ENCODE measurements at places on chromosomes 1 and 21. TPM values are rescaled to one million over a fixed set of nuclear protein-coding genes. Genes with fewer than 3 reads are reported as not detected.

STYXL2 gene
- total RNA-seq = 0.10 TPM

- DNase-seq = no peak
- peaks cover 5% of the 10 kb centered on the region for H3K36me3 ChIP-seq
- no peak overlapping the region for H3K27ac ChIP-seq
Measured at GRCh38 chr1:40404670-40405462, 31.3 kb downstream of the SMAP2 start.

DNA sequence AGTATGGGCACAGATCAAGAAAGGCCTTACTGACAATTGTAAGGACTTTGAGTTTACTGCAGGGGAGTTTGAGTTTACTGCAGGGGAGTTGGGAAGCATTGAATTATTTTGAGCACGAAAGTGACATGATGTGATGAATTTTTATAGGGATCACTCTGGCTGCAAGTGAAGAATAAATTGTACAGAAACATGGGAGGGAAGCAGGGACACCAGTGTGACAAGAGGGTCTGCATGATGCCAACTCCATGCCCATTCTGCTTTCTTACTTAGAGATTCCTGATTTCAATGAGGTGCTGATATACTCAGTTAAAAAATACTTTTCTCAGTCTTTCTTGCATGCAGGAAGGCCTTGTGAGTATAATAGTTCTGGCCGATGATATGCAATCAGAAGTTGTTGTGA, 234.4 kb downstream of the CENPF start:
- H3K4me1 ChIP-seq = no peaks in the 10 kb centered on the region
- no peaks in the 10 kb centered on the region for H3K36me3 ChIP-seq
- H3K27ac ChIP-seq = no peak overlapping the region
- H3K4me3 ChIP-seq = no peak overlapping the region
- H3K27me3 ChIP-seq = no peaks in the 10 kb centered on the region

DNA sequence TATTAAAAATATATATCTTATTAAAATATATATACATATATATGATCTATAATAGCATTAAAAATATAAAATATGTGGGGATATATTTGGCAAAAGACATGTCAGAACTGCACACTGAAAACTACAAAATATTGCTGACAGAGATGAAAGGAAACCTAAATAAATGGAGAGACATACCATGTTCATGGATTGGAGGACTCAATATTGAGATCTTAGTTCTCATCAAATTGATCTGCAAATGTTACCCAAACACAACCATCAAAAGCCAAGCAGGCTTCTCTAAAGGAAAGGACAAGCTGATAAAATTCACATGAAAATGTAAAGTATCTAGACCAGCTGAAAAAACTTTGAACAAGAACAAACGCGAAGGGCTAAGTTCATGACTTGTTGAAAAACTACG, 7.2 kb downstream of the NADK start:
- peaks cover 6% of the 10 kb centered on the region for H3K4me1 ChIP-seq
- no peak overlapping the region for H3K27ac ChIP-seq
- H3K4me3 ChIP-seq = no peak overlapping the region
- H3K36me3 ChIP-seq = no peaks in the 10 kb centered on the region
- H3K27me3 ChIP-seq = no peaks in the 10 kb centered on the region
- DNase-seq = no peak

DNA sequence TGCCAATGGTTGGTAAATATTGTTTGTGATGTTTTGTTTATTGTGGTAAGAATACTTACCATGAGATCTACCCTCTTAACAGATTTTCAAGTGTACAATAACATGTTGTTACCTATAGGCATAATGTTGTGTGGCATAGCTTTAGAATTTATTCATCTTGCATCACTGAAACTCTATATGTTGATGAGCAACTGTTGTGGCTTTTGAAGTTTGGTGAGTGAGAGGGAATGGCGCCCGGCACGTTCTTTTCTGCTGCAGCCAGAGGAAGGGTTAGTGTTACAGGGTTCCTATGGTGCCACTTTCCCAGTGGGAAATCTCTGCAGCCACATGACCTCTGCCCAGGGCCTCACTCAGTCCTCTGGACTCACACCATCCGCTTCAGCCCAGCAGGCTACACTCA, 342.5 kb upstream of the ADGRL2 start:
- no peaks in the 10 kb centered on the region for H3K36me3 ChIP-seq
- H3K27me3 ChIP-seq = no peaks in the 10 kb centered on the region
- no peak overlapping the region for H3K4me3 ChIP-seq
- DNase-seq = no peak
- H3K4me1 ChIP-seq = no peaks in the 10 kb centered on the region

All from colonic mucosa (tissue), 4 donors.